Diencephalon (tissue), 1 donor: ENCODE measurements at places on chromosomes 12 and 14. TPM values are rescaled to one million over a fixed set of nuclear protein-coding genes. Genes with fewer than 3 reads are reported as not detected.

Gene CFAP73
- 3.7 TPM for total RNA-seq

Gene PPP1R36
- 1.2 TPM for total RNA-seq

Gene RHEBL1
- 1.6 TPM for total RNA-seq

Gene GLT1D1
- 24.9 TPM for total RNA-seq

Gene SLC17A8
- 10.1 TPM for total RNA-seq

Gene CLEC9A
- total RNA-seq, result not detected

Gene NUP107
- total RNA-seq, result 48.2 TPM

Gene MIP
- not detected for total RNA-seq

Gene SIX4
- total RNA-seq, result 0.92 TPM

Gene PLEKHA5
- total RNA-seq, result 80.0 TPM

Gene SYCP3
- 0.46 TPM for total RNA-seq

Gene CCDC196
- not detected for total RNA-seq

Gene GPR33
- not detected for total RNA-seq

Gene HOXC12
- total RNA-seq, result not detected

Gene SIX6
- total RNA-seq, result 0.69 TPM

Gene IFNG-AS1
- total RNA-seq, result not detected

Gene GARIN6
- total RNA-seq, result not detected

Gene ACOT2
- 22.8 TPM for total RNA-seq

Gene INSM2
- total RNA-seq, result 2.3 TPM

Gene OR6C2
- not detected for total RNA-seq

Gene SERPINA1
- 3.2 TPM for total RNA-seq

Gene GPR68
- 8.1 TPM for total RNA-seq

Gene SMCO2
- total RNA-seq, result 0.46 TPM
